ENCODE measurements at places on chromosomes 11 and 22.
A peak's percentile ranks its signal among the peaks of the same experiment; 100 is the strongest.

DNA sequence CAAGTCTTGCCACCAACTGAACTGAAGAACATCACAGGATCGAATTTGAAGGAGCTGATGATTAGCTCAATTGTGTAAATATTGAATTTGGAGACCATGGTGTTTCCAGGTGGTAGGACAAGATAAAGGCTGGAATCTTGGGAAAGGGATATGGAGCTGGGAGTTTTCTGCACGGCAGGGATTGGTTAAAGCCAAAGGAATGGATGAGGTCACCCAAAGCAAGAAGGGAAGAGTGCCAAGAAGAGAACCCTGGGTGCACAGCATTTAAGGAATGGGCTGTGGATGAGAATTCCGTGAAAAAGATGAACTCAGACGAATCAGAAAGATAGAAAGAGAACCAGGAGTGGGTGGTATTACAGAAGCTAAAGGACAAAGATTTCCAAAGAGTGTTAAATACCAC lies 29.4 kb upstream of the RRAS2 start:
- no peak for DNase-seq

DNA sequence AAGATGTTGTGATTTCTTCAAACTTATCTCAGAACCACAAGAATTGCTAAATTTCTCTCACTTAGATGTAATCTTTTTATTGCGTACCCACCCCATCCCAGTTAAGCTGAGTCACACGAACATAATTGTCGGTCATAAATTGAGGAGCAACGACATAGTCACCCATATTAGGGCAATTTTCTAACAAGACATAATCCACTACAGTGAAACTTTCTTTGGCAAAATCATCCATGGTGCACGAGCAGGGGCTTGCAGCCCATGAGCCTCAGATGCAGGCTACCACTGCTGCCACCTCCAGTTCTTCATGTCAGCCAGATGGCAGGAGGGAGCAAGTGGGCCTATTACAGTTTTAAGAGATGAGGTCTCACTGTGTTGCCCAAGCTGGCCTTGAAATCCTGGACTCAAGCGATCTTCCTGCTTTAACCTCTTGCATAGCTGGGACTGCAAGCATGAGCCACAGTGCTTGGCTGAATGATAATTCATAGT lies 70.3 kb upstream of the GRK2 start:
- DNase-seq: no peak

- no peak for DNase-seq
These were observed 4.5 kb downstream of the SHISA8 start for GRCh38 chr22:41910050-41911000.

DNA sequence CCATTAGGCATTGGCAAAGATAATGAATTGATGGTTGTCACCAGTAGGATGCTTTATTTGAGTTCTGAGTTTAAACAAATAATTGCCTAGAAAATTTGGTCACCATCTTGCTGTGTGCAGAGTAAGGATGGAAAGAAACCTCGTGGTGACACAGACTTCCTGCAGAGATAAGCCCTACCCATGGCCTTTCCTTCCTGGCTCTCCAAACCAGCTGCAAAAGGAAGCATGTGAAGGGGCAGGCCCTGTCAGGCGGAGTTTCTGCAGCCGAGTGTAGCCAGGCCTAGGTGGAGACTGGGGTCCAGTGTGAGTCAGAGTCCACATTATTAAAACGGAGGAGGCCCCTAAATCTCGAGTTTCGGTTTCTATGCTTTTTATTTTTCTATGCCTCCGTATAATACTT lies 83.1 kb upstream of the ADSL start:
- no peak for DNase-seq

- no peak for DNase-seq
These were observed 1.5 kb upstream of the EEF1G start for GRCh38 chr11:62575156-62575555.

- peak; percentile 12 for DNase-seq
These were observed 40.5 kb downstream of the GGTLC2 start for GRCh38 chr22:22684580-22685561.

GRCh38 chr11:10379426-10379825 lies 74.6 kb downstream of the ADM start:
- no peak for DNase-seq

DNA sequence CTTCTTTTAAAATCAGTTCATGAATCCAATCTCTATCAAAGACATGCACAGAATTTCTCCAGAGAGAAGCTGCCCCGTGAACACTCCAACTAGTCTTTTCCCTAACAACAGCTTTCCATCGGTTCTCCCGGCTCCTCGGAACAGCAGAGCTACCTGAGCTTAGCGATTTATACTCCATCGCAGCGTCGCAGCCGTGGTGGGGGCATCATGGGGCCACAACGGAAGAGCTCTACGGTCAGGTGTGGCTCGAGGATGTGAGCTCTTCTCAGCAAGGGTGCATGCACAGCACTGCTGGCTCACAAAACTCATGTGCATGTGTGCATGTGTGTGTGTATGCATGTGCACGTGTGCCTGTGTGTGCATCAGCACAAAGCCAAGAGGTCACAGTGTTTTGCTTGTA lies 11.7 kb upstream of the MOB2 start:
- no peak for DNase-seq
